Central memory CD4-positive, alpha-beta T cell (primary cell): ENCODE measurements at places on chromosomes 6 and 20.

- DNase-seq, result no peak
These were observed 21.3 kb upstream of the SYNDIG1 start for GRCh38 chr20:24448170-24448569.

GRCh38 chr20:37347891-37348791 lies 2.2 kb downstream of the SRC start:
- DNase-seq, result no peak

- no peak for DNase-seq
These were observed 6.0 kb downstream of the L3MBTL1 start for GRCh38 chr20:43513372-43513930.

DNA sequence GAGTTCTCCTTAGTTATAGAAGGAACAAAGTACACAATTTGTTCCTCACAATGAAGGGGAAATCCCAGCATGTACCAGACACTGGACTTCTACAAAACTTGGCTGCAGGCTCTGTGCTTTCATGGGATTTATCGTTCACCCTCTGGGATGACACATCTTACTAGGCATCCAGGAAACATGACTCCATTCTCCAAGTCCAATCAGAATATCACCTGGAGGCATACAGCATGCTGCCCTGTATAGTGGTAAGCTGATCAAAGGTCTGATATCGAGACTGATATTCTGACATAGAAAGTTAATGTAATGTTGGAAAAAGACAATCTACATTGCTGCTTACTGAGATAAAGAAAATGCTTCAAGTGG lies 6.7 kb downstream of the RWDD2A start:
- no peak for DNase-seq

DNA sequence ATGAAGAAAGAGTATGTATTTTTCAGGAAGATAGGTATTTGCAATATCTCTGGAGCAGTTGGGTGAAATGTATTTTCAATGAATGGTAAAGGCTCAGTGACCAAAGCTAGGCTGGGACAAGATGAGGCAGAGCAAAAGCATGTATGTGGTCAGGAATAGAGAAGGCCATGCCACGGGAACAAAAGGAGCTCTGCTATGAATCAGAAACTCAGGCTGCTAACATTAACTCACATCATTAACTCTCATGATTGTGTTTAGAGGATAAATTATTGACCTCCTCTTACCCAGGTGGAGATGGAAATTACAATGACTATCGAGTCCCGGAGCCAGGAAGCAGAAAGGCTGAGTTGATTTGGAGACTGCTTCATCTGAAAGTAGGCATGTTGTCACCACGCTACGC lies 220.2 kb downstream of the FUT9 start:
- no peak for DNase-seq
